Fibroblast of the aortic adventitia (primary cell): ENCODE measurements at places on chromosomes 4 and X. TPM values are rescaled to one million over a fixed set of nuclear protein-coding genes. Genes with fewer than 3 reads are reported as not detected.

DNA sequence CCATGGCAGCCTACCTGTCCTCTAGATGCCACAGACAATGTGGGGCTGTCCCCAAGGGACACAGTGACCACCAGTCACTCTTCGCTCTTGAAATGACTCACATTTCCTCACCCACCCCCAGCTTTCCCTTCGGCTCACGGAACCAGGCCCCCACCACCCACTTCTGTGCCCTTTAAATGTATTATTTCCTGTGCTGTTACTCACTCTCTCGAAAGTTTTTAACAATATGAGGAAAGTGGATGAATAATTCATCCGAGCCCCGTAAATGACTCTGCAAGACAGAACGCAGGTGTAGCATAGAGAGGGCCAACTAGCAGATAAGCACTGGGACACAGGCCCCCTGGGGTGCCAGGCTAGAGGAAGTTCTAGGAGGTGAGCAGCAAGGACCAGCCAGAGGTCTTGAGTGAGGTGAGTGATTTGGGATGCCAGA is 179.5 kb upstream of the TBL1X start:
- DNase-seq: no peak

- DNase-seq: no peak
Measured at GRCh38 chr4:95921470-95921869, 81.6 kb downstream of the PDHA2 start.

DNA sequence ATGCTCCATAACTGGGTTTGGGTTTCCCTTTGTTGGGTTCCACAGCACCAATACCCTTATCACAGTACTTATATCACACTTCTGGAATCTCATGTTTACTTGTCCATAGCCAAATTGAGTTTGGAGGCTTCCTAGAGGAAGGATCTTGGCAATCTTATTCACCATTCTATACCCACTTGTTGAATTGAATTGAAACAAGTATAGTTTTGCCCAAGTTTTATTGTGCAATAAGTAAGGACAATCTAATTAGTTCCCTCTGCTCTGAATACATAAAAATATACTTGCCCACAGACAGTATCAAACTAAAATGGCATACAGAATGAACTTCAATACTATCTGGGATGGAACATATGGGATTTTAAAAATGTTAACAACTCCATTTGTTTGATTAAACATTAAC is 40.3 kb downstream of the SEC31A start:
- DNase-seq: no peak

DNA sequence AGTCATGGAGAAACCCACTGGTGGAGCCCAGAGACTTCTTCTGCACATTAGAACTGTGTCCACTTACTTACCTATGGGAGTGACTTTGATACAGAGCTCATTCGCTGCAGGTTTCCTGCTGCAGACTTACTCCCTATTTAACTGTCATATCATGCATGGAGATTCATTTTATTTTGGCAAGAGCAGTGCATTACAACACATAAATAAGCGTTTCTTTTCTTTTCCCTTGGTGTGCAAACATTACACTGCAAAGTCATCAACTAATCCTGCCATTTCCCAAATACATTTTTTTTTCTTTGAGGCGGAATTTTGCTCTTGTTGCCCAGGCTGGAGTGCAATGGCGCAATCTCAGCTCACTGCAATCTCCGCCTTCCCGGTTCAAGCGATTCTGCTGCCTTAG is 230.9 kb upstream of the SFRP2 start:
- DNase-seq: no peak

DNA sequence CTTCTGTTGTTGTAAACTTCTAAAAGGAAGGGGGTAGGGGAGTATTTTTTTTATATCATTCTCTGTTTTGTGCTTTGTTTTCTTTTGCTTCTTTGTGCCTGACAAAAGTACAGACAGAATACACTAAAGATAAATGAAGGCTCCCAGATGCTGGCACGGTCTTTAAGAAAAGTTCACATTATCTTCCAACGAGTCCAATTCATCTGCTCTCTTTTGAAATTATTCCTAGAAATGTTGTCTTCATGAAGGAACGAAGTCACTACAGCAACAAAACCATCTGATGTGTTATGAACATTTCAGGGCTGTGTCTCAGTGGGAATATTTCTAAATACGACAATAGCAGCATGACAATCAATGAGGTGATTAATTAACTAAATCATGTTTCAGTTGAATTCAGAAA is 813.8 kb upstream of the HTR2C start:
- no peak for DNase-seq

GRCh38 chr4:18105030-18106011 is 83.8 kb upstream of the LCORL start:
- DNase-seq: no peak

Gene PPEF2
- not detected in 2 replicates for total RNA-seq

GRCh38 chr4:141098163-141098562 is 35.1 kb downstream of the RNF150 start:
- DNase-seq: no peak

GRCh38 chr4:83217721-83218522 is 66.7 kb downstream of the COQ2 start:
- no peak for DNase-seq

Gene CLGN
- total RNA-seq: 4.1 and 19.3 TPM in 2 replicates

- DNase-seq: no peak
Measured at GRCh38 chrX:9829308-9830267, 43.4 kb downstream of the SHROOM2 start.

GRCh38 chrX:63551856-63552255 is 200.7 kb upstream of the SPIN4 start:
- no peak for DNase-seq

DNA sequence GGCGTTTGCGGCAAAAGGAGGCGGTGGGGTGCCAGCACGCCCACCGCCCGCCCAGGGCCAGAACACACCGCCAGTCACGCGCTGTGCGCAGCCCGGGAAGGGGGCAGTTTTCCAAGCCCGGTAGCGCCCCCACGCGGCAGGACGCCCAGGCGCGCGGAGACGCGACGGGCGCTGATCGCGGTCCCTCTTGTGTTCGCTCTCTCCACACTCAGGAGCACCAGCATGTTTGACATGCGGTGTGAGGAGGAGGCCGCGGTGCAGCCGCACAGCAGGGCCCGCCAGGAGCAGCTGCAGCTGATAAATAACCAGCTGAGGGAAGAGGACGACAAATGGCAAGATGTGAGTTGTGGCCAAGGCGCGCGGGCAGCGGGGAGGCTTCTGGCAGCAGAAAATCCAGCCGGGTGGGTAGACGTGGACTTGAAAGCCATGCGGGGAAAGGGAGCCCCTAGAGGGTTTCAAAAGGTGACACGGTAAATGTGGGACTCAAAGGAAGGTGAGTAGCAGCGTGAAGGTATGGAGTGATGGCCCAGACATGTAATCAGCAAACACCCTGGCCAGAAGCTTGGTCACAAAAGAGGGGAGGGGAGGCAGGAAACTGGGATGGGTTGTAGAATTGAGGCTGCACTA is 104.1 kb downstream of the PHOX2B start:
- peak; percentile 25 for DNase-seq

Gene ZXDA
- 5.2 and 7.6 TPM in 2 replicates for total RNA-seq

Gene PARM1
- total RNA-seq: 0.63 and 1.5 TPM in 2 replicates

DNA sequence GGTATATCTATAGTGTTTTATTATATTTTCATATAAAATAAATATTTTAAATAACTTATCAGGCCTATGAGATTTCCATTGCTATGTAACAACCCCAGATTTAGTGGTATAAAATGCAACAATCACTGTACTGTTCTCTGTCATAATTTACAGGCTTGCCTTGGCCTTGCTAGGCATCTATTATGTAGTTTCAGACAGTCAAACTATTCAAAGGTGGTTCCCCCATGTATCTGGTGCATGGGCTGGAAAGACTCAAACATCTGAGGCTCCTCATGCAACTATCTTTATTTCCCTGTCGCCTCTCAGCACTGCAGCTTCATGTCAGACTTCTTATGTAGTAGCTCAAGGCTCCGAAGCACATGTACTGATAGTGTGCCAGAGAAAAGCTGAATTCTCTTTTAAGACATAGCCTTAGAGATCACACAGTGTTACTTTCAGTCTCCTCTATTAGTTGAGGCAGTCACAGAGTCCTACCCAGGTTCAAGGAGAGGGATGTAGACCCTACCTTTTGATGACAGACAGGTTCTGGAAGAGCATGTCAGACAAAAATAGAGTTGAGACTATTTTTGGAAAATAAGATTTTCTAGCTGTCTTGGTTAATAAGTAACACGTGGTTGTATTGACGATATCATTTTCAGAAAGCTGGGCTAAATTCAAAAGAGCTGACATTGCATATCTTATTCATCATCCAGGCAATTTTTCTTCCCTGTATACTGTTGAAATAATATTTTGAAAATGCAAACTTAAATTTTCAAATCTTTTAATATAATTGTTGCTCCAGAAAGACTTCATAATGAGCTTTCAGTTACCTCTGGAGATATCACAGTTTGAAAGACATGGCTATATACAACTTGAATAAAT is 19.4 kb downstream of the MTTP start:
- DNase-seq: no peak

Gene TMEM31
- not detected in 2 replicates for total RNA-seq

- DNase-seq: no peak
Measured at GRCh38 chrX:139766545-139766983, 58.6 kb upstream of the MCF2 start.

Gene SMIM31
- total RNA-seq: not detected in 2 replicates
